BJ (cell line): ENCODE measurements at places on chromosomes 6 and 20.
A peak's percentile ranks its signal among the peaks of the same experiment; 100 is the strongest.

DNA sequence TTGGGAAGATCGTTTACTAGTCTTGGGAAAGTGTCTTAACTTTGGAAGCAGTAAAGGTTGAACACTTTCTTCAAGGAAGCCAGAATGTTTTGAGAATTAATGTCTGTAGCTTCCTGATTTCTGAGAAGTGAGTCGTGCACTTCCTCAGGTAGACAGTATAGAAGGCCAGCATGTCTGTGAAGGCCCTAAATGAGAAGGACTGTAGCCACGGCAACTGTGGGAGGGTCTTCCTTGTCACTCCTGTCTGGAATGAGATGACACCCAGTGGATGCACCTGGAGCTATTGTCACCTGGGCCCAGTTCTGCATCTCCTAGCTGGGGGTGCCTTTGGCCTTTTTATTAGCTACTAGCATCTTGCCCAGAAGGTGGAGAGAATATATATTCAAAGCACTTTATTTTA, 8.8 kb downstream of the STX16 start:
- DNase-seq = no peak

DNA sequence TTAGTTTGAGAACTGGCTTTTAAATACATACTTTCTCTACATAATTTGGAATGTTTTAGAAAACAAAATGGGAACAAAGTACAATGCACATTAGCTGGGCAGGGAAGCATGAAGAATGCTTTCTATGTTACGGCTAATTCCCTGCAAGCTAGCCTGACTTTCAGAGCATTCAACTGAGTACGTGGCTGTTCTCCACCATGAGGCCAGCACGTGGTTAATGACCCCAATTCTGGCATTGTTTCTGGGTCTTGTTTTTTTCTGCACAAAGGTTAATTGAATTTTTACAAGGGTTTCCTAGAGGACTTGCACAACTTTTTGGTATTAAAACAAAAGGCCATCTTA, 208.6 kb upstream of the AGPAT4 start:
- DNase-seq = no peak

GRCh38 chr6:148466158-148466557, 123.5 kb downstream of the SASH1 start:
- no peak for DNase-seq

GRCh38 chr6:134880487-134881190, 69.3 kb downstream of the ALDH8A1 start:
- peak; percentile 52 for DNase-seq
